Hypothalamus (tissue), 51 donors: ENCODE measurements at places on chromosomes 3 and 15.

- no peak for DNase-seq
Observed at GRCh38 chr15:80484333-80484864, 80.2 kb downstream of the ARNT2 start.

DNA sequence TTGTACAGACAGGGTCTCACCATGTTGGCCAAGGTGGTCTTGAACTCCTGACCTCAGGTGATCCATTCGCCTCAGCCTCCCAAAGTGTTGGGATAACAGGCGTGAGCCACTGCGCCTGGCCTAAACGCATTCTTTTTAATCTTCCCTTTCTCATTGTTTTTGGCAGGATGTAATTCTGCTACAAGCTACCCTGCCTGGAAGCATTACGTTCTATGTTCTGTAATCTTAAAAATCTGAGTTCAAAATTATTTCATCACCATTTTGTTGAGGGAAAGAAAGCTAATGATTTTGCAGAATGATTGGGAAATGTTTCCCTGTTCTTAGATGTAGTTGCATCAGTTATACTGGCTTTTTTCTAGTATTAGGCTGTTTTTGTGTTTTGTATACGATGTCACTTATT, 71.5 kb downstream of the RGMA start:
- no peak for DNase-seq

DNA sequence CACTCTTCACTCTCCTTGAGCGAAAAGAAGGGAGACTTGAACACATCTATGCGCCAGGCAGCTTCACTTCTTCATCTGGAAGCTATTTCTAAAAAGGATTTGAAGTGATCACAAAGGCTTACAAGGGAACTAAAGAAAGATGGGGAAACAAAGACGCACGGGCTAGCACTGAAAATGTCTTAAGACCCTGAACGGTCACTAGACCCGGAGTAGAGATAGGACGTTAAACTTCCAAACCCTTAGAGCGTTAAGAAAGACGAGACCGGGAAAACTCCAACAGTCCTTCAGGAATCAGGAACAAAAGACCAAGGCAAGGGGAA, 47.5 kb upstream of the EPHB3 start:
- DNase-seq, result no peak

GRCh38 chr3:137219801-137220445, 262.1 kb downstream of the IL20RB start:
- DNase-seq, result no peak

DNA sequence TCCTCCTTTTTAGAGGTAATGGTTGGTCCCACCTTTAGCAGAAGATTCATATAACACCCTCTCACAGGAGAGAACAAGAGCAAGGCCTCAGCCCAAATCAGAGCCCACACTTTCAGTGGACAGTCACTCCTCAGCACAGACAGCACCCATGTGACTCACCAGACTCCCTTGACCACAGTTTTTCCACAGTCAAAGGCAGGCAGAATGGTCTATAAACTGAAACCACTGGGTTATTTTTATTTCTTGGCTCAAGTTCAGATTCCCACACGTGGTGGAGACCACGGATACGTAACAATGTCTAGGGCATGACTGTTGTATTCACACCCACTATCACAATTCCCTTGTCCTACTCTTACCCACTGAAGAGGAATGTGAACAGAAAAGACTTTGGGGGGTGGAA, 237.8 kb upstream of the UBE2E1 start:
- DNase-seq, result no peak

DNA sequence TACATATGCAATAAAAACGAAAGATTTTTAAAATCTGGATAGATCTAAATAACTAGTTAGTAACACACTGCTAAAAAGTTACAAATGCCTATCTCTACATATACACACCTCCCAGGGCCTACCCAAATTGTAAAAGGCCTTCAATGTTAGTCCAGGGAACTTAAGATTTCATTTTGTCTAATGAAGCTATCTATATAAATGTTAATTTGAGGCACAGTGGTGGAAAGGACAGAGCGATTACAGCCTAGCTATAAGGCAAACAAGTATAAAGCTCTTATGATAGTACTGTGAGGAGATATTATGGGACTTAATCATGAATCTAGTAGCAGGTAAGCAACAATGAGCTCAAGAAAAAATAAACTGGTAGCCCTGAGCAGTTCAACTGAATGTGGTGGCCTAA, 101.7 kb downstream of the STAG1 start:
- DNase-seq, result no peak

- DNase-seq, result no peak
Observed at GRCh38 chr15:93496888-93497287, 407.9 kb upstream of the RGMA start.

DNA sequence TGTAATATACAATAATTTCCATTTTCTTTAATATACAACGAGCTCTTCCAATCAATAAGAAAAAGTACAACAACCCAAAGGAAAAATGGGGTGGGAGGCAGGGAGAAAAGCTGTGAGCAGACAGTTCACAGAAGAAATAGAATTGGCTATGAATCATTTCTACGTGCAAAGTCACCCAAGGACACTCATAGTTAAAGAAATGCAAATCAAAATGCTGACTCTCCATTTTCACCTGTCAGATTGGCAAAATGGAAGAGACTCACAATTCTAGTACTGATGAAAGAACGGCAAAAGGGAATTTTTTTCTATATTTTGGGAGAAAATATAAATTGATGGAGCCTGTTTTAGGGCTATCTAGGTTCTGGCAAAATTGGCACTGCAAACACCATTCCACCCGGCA, 116.3 kb upstream of the MEF2A start:
- no peak for DNase-seq

GRCh38 chr3:42071904-42072812, 19.0 kb upstream of the TRAK1 start:
- DNase-seq, result peak; percentile 78

DNA sequence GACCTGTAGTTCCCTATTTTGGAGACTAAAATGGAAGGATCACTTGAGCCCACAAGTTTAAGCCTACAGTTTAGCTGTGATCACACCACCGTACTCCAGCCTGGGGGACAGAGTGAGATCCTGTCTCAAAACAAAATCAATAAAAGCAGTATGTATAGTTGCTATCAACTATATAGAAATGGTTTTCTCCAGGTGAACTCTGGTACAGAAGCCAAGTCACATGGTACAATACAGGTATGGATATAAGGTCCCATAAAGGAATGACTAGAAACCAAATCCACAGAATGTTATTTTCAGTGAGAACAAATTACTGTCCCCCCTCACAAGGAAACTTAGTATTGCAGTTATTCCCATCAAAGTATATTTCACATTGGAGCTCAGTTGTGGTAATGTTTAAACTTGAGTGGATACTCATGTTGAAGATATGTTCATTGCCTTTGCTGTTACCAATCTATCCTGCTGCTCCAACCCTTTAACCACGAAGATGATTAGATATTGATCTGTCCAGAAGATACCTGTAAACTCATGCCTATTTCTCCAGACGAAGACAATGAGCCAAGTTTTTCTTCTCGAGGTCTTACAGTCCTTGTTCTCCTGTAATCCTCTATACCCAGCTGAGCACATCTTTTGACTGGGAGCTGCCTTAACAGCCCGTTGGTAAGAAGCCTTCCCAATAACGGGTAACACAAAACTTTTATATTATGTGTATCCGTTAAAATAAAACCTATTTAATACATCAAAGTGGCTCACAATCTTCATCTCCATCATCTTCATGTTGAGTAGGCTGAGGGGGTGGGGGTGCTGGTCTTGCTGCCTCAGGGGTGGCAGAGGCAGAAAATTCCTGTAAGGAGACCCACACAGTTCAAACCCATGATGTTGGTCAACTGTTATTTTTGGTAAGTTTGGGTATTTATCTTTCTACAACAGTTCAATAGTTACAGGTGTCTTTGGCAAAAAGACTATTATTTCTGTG, 24.6 kb downstream of the TRA2B start:
- DNase-seq, result no peak

GRCh38 chr15:38208206-38208605, 44.4 kb upstream of the SPRED1 start:
- no peak for DNase-seq

DNA sequence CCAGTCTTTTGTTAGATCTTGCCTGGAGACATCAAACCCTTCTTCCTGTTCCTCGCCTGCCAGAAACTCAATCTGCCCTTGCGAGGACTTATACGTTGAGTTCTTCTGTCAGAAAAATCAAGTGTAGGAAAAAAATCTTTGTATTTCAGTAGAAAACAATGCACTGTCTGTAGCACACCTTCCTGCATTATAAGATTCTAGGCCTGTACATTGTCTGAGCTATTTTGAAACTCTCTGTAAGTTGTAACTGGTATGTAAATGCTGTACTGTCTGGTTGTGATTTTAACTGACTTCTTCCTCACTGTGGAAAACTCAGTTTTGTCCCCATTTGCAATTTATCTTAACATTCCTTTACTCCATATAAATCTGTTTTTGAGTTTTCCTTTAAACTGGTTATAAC, 17.7 kb upstream of the XIRP1 start:
- no peak for DNase-seq

DNA sequence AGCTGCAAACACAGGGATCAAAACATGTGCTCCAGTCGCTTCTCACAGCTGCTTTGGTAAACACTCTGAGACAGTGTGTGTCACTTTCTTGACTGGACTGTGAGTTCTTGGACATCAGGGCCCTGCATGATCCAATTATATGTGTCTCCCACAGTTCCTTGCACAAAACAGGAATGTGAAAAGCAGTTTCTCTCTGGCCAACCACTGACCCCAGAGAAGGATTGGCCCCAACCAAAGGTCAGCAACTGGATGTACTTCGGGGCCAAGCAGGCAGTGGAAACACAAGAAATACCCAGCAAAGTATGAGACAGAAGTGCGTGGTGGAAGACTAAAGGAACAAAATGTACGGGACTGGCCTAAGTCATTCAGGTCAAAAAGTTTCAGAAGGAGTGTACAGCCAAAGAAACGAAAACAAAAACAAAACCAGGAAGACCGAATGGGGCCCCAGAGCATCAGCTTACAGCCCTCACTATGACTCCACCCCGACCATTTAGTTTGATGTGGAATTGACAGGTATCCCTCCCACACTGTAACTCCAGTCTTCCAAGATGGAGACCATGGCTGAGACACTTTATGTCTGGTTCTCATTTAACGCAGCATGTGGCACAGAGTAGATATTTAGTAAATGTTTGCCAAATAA, 76.7 kb upstream of the LPP start:
- no peak for DNase-seq

DNA sequence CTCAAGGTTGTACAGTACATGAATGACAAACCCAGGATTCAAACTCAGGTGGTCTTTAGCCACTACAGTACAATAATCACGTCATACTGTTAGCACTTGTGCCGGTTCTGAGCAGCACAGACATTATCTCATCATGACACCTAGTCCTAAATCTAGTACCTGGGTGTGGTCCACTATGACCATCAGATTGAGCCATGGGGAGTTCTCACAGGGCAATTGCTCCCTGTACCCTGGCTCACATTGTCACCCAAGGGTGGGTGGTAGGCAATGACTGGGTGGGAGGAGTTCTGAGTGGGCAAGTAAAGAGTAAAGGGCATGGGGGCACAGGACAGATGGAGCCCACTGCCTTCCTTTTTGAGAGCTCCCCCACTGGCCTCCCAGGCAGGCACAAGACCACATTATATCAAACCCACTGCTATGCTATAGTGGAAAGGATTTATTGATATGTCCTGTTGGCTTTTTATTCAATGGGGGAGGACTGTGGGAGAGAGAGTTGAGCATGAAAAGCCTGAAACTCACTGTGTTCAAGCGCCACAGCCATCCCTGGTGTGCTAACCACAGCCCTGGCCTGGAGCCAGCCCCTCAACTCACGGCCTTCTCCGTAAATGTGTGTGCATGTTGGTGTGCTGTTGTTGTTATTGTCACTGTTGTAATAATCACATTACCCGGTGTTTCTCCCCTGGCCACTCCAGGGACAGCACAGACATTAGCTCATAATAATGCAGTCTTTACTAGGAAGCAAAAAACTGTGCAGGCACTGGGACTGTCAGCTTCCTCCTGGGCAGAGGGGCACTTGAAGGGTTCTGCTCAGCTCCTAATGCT, 27.3 kb downstream of the ADCY5 start:
- no peak for DNase-seq

DNA sequence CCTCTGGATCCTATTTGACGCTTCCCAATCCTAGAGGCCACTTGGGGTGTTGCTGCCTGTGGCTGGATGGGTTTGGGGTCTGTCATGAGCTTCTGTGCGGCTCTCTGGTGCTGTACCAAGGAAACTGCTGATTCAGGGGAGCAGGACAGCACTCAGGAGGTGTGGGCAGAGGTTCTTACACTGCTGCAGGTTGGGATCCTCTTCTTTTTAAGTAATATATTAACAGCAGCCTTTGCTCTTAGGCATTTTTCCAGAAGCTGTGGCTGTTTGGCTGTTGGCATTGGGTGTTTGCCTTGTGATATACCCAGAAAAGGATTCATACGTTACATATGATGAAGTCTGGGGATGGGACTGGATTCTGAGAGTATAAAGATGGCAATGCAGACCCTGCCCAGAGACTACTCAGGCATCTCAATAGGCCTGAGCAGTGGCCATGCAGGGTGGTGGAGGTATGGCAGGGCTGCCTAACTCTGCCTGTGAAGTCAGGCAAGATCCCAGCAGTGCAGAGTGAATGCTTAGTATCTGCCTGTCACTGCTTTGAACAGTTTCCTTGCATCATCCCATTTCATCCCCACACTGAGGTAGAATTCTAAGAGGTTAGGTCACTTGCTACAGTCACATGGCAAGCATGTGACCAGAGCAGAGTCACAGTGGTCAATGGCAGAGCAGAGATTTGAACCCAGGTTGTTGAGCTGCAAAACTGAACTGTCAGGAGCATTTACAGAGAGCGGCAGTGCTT, 3.9 kb downstream of the ABHD6 start:
- no peak for DNase-seq

DNA sequence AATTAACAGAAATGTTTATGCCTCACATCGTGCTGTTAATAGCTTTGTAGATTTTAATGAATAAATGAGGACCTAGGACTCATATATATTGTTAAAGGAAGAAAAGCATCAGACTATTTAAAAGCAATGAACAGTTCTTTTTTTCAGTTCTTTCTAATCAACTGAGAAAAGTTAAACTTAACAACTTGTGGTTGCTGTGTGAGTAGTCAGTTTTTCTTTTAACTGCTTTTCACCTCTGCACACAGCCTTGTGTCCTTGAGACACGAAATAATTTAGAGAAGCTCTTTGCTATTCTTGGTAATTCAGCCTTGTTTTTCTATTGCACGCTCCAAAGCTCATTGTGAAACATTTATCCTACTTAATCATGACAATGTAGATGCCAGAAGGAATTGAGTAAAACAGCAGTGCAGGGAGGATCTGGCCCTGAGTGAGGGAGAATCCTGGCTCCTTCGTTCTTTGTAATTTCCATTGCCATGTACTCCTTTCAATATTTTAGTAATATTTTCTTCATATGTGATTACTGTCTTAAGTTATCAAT, 499.0 kb downstream of the PYDC2 start:
- DNase-seq, result no peak
